ENCODE measurements at places on chromosomes 12 and 14.

- DNase-seq = no peak
Measured at GRCh38 chr12:48002773-48003218, 1.5 kb downstream of the COL2A1 start.

GRCh38 chr14:89952576-89952975 lies 2.0 kb downstream of the EFCAB11 start:
- peak; percentile 41 for DNase-seq

GRCh38 chr14:99513946-99514551 lies 32.8 kb downstream of the CCNK start:
- DNase-seq = no peak

DNA sequence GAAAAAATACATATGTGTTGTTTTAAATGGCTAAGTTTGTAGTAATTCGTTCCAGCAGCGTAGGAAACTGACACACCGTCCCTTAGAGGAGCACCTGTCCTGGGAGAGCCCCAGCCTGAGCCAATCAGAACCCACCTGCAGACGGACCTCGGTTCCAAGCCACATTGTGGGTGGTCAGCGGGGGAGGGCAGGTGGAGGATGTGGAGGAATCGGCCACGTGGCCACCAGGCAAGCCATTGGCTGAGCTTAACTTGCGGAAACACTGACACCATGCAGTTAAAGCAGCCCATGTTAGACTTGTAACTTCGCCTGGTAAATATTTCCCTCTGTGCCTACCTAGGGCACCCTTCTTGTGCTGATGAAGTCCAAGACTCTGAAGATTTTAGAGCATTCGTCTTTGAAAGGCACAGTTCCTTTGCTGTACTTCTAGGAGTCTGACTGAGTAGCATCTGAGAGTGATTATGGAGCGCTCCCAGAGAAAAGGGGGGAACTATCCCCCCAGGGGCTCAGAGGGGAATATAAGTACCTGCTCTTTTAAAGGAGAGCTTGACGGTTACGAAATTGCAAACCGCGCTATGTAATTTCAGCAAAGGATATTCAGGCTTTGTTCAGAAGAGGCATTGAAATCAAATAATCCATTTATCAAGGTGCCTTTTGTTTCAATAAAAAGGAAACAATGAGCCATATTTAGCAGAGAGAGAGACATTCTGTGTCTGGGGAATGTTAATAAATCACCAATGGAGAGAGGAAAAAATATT lies 135.7 kb downstream of the TMEM132C start:
- no peak for DNase-seq

DNA sequence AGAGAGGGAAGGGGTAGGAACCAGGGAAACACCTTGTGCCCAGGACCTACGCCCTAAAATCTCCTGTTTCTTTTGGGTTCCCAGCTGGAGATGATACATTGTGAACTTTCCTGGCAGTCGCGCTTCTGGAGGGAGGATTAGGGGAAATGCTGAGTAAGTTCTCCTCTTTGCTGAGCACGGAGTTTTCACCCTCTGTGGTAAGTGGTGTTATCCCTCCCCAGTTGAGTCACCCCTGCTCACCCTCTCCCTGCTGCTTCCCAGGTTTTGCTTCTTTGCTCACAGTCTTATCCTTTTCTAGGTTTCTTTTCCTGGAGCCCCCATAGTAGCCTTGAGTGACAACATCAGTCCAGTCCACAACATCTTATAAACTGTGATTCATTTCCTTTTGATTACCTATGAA lies 789.1 kb downstream of the TMEM121 start:
- no peak for DNase-seq

GRCh38 chr14:75369506-75369905 lies 58.3 kb upstream of the JDP2 start:
- DNase-seq = no peak

DNA sequence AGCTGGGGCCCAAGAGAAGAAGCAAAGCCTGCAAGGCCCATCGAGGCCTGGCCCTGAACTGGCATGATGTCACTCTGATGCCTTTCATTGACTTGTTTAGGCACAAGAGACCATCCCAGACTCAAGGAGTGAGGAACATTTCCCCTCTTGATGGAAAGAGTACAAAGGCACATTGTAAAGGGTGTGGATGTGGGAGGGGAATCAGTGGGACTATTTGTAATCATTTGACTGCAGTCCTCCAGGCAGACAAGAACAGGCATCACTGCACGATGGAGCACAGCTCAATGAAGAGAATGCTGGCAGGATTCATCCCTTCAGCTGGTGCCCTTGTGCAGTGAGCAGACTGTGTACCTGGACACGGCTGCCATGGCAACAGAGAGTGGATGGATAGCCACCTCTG lies 87.9 kb downstream of the LGMN start:
- DNase-seq = no peak

- no peak for DNase-seq
Measured at GRCh38 chr12:92110083-92110640, 35.5 kb downstream of the BTG1 start.

DNA sequence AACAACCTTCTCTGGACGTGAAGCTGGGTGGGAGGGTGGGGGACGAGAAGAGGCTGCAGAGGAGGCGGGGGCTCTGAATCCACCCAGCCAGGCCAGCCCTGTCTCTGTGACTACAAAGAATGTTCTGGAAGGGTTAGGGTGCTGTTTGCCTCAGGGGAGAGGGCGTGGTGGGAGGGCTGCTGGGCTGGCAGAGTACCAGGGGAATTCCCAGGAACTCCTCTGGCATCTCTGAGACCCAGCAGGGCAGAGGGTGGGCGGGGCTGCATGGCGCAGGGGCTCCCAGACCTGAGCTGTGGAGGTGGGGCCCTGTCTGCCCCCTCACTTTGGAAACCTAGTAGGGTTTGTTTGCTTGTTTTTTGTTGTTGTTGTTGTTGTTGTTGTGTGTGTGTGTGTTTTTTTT lies 45.5 kb upstream of the FZD10 start:
- DNase-seq = no peak

GRCh38 chr12:121453629-121454028 lies 53.7 kb downstream of the RNF34 start:
- no peak for DNase-seq

DNA sequence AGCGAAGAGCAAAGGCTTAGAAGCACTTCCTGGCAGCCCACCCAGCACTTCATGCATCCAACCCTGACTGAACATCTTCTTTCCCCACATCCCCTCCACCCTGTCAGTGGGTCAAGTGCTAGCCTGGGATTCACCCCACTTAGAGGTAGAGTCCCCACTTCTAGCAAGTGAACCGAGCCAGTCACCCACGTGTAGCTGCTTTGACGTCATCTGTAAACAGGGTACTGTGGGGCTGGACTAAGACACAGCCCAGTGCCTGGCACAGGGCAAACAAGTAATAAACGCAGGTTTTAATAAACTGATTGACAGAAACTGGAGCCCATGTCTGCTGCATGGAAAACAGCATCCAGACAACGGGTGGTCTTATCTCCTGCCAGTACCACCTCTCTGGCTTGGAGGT lies 61.7 kb downstream of the ITPK1 start:
- DNase-seq = no peak

- no peak for DNase-seq
Measured at GRCh38 chr14:52366796-52367315, 52.7 kb downstream of the PTGER2 start.

DNA sequence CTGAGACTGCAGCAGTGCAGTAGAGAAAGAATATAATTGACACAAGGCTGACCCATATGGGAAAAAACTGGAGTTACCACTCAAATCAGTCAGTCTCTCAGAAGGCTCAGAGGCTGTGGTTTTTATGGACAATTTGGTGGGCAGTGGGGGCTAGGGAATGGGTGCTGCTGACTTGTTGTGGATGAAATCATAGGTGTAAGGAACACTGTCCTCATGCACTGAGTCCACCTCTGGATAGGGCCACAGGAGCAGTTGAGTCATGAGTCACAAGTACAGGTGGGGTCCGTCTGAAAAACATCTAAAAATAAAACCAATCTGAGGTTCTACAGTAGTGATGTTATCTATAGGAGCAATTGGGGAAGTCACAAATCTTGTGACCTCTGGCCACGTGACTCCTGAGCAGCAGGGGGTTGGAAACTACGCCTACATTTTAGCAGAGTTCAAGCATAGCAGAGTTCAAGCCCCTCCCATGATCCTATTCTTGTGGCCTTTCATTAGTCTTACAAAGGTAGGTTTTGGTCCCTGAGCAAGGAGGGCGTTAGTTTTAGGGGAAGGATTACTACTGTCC lies 18.1 kb upstream of the SGPP1 start:
- DNase-seq = no peak

GRCh38 chr14:48665077-48665784 lies 920.9 kb downstream of the RPS29 start:
- no peak for DNase-seq

DNA sequence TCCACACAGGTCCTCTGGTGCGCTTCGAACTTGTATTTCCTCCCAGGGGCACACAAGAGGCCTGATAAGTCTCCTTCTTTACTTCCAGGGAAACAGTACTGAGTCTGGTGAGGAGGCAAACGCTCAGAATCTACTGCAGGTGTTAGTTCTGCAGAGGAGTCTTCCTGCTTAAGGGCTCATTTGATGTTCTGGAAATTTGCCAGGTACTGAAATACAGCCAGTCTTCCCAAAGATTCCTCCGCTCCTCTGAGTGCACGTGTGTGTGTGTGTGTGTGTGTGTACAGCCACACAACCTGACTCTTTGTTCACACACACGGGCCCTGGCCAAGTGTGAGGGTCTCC lies 92.0 kb downstream of the FBXL14 start:
- no peak for DNase-seq

GRCh38 chr12:108373111-108373510 lies 34.0 kb upstream of the CMKLR1 start:
- no peak for DNase-seq

DNA sequence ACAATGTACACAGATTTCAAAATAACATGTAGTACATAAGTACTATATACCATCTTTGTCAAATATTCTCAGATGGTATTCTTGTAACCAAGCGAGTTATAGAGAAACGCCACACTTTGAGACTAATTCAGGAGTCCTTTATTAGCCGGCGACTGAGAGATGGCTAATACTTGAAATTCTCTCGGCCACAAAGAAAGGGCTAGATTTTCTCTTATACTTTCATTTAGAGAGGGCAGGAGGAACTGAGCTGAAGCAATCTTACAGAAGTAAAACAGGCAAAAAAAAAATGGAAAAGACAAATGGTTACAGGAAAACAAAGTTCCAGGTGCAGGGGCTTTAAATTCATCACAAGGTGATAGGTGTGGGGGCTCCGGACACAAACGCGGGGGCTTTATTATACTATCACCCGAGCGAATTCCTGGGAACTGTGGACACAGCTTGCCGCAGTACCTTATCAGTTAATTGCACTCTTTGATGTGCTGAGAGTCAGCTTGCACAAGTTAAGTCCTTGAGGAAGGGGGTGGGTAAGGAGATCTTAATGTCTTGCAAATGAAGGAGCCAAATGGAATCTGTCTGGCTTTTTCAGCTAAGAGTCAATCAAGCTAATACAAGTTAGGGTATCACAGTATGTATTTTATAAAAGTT lies 382.3 kb downstream of the KCNH5 start:
- no peak for DNase-seq

GRCh38 chr14:95095996-95096395 lies 61.3 kb downstream of the DICER1 start:
- DNase-seq = no peak

- DNase-seq = no peak
Measured at GRCh38 chr14:92217936-92218335, 96.2 kb downstream of the CPSF2 start.

- no peak for DNase-seq
Measured at GRCh38 chr14:64191756-64192155, 102.4 kb downstream of the ESR2 start.

DNA sequence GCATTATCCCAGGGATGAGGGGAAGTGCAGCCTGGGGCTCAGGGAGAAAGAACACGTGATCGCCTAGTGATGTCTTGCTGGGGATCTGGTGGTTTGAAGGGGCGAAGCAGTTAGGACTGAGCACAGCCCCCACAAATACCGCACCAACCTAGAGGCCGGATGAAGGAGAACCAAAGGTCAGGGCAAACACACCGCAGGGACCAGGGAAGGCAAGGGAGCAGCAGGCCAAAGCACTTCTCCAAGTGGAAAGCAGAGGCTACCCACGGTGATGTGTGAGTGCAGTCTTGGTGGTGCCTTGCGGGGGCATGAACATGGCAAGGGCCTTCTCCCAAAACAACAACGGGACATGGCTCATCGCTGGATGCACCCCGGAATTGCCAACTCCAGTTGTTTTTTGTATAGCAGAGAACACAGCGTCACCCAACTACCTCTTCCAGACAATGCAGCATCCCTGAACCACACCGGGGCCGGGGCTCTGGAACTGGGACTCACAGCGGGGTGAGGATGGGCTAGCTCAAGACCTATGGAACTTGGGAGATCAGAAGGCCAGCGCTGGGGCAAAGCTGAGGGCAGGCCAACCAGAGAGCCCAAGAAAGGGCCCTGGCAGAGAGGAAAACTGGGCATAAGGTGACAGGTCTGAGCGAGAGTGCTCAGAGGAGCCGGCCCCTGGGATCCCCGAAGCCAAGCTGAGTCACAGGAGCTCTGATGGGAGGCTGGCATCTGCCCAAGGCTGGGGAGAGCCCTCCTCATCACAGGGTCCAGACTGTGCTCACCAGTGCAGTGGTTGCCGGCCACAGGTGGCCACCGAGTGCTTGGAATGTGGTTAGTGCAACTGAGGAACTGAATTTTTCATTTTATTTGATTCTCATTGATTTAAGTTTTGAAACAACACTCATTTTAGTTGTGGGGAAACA lies 11.1 kb downstream of the GALNT16 start:
- no peak for DNase-seq

DNA sequence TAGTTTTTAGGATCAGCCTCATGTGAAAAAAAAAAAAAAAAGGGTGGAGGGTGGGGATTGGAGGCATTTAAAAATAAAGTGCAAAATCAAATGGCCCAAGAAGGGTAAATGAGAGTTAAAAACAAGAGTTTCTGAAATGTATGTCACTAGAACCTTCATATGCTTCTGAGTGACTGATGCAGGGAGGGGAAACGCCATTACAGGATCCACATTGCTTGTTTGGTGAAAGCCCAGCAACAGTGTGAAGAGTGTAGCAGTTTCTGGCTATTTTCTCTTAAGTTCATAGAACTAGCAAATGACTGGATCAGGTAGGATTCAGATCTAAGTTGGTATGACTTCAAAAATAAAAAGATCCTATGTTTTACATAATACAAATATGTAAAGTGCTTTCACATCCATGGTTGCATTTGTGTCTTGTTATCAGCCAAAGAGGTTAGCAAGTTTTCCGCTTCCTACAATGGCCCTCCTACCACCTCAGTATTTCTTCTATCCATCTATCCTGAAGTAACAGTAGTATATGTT lies 2.9 kb downstream of the CHPT1 start:
- DNase-seq = no peak

DNA sequence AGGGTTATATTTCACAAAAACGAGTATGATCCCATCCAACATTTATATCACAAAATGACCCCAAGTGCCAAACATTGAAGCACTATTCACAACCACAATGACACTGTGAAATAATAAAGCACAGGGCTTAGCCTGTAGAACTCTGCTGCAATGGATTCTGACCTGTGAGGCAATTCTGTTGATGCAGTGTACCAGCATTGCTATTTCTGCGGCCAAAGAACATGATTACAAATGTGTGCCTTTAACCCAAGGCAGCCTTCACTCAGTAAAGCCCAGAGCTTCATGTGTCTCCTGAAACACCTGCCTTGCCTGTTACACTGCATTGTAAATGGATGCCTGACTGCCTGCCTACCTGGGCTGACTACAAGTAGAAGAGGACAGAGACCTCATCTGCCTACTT lies 158.0 kb downstream of the PPM1H start:
- DNase-seq = no peak
